ENCODE measurements at places on chromosomes 16 and 17.

- no peak for DNase-seq
Measured at GRCh38 chr16:49852279-49852678, 3.6 kb downstream of the ZNF423 start.

DNA sequence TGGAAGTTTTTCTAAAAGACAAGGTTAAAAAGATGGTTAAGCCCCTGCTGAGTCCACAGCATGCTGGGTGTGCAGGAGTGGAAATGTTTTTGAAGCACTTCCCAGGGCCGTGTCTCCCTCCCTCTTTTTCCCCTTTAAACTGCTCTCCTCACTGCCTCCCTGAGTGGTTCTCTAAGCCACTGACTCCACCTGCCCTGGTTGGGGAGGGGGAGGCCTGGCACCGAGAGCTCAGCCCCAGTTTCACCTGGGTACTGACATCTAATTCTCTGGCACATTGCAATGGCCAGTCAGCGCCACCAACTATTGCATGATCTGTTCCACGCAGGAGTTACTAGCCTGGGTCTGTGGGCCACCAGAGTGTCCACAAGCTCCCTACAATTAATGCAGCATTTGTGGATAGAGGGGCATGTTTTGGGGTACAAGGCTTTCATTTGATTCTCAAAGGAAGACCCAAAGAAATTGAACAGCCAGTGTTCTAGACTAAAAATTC lies 22.7 kb downstream of the MPP3 start:
- DNase-seq = no peak

DNA sequence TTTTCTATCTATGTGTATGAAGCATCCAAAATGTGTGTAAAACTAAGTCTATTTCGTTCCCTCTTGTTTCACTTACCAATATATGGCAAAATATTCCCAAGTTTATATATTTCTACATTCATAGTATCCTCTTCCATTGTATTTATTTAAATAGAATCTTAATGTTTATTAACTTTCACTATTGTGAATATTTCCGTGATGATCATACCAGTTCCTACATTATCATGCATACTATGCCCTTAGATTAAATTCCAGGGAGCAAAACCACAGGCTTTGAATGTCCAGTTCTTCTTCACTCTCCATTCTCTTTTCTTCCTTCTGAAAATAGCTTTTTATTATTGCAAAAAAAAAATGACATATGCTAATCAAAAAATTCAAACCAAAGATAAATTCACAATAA lies 4.0 kb downstream of the MAP2K6 start:
- DNase-seq = no peak

- DNase-seq = no peak
Measured at GRCh38 chr17:12423337-12423736, 242.4 kb upstream of the MYOCD start.

DNA sequence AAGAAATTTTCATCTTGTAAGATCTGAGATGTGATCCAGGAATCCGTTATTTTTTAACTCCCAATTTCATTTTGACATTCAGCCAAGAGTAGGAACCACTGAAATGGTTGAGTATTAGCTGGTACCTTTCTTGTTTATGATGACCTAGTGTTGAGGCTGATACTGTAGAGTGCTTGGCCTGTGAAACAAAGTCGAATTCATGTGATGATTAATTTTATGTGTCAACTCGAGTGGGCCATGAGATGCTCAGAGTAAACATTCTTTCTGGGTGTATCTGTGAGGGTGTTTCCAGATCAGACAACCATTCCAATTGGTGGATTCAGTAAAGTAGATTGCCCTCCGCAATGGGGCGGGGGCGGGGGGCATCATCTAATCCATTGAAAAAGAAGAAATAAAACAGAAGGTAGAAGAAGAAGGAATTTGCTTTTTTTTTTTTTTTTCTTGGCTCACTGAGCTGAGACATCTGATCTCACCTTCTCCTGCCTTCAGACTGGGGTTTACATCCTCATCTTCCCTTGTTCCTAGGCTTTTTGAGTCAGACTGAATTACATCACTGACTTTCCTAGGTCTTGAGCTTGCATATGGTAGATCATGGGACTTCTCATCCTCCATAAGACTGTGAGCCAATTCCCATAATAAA lies 264.6 kb upstream of the KCNJ16 start:
- DNase-seq = no peak

DNA sequence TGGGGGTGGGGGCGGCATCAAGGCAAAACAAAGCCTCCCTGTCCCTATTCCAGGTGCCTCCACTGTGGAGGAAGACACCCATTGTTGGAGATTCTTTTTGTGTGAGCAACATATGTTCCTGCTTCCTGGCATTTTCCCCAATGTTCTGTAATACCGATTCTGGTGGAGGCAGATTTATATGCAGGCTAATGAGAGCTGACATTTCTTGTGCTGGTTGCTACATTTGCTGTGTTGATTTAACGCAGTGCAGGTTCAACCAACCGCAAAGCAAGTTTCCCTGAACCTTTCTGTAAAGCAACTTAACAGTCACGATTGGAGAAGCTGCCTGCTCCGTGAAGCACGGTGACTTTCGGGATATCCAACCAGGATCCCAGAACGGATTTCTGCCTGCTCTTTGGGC lies 260.5 kb downstream of the CBLN1 start:
- DNase-seq = no peak

DNA sequence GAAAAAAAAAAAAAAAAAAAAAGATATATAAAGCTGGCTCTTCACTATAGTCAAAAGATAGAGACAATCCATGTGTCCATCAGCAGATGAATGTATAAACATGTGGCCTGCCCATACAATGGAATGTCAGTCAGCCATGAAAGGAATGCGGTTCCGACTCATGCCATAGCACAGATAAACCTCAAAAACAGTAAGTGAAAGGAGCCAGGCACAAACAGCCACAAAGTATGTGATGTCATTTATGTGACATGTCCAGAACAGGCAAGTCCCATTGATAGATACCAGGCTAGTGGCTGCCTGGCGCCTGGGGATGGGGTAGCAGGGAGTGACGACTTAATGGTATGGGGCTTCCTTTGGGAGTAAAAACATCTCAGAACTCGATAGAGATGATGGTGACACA lies 155.7 kb downstream of the CMIP start:
- DNase-seq = no peak

DNA sequence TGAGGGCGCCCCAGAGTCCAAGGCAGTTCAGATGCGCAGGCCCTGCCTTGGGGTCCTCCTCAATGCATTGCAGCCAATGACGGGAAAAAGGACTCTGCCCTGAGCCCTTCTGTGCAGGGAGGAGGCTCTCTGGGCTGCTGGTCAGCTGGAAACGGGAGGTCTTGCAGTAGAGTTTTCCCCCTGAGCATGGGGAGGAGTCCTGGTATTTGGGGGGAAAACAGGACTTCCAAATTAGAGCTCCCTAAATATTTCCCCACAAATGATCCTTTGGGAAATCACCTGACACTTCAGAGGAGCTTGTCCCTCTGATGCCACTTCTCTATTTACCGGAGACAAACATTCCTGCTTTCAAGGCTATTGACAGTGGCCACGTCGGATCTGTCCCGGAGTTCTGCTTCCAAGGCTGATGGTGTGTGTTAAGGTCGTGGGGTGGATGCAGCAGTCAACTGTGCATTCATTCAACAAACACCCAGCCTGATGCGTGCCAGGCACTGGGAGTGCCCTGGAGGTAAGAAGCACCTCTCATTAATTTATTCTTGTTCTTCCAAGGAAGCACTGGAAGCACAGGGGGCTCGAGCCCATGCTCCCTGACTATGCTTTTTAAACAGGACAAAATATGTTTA lies 73.0 kb upstream of the DNAH17 start:
- no peak for DNase-seq
